ENCODE measurements at places on chromosomes 6 and 20. TPM values are rescaled to one million over a fixed set of nuclear protein-coding genes. Genes with fewer than 3 reads are reported as not detected.

- no peak for DNase-seq
Observed at GRCh38 chr6:26269531-26270485, 95.2 kb upstream of the BTN3A2 start.

GRCh38 chr6:62357835-62358234 is 71.8 kb upstream of the KHDRBS2 start:
- DNase-seq = no peak

- no peak for DNase-seq
Observed at GRCh38 chr6:53250176-53251032, 98.3 kb downstream of the ELOVL5 start.

The WFDC10B gene
- total RNA-seq = not detected

DNA sequence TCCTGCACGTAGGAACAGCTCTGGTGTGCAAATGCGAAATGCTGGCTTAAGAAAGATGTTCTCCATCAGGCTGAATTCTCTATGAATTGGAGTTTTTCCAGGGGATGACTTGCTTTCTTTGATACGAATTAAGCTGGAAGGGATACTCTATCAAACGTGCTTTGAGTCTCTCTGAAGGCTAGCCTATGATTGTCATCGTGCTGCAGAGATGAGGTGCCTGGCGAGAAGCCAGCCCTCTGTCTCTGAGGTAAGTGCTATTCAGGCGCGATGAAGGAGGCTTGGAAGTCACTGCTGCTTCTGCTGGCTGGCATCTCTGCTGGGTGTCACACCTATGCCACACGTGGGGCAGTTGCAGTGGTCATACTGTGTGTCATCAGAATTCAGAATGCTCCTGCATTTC is 223.7 kb downstream of the TAF4 start:
- no peak for DNase-seq

GRCh38 chr20:13336308-13337089 is 115.4 kb downstream of the ISM1 start:
- DNase-seq = no peak

DNA sequence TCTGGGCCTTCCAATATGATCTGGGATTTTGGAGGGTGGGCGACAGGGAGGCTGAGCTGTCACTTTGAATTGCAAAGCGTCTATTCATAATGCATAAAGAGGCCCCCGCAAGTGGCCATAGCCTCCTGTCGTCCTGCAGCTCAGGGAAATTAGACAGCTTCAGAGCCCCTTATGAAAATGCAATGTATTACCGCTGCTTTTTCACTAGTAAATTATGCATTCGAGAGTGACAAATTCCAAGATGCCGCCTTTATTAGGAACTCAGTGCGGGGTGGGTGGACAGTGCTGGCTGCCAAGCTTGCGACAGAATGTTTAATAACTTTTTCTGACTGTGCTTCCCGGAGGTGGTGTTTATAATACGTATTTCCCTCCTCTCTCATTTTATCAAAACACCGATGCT is 168.5 kb downstream of the DHX35 start:
- DNase-seq = no peak

DNA sequence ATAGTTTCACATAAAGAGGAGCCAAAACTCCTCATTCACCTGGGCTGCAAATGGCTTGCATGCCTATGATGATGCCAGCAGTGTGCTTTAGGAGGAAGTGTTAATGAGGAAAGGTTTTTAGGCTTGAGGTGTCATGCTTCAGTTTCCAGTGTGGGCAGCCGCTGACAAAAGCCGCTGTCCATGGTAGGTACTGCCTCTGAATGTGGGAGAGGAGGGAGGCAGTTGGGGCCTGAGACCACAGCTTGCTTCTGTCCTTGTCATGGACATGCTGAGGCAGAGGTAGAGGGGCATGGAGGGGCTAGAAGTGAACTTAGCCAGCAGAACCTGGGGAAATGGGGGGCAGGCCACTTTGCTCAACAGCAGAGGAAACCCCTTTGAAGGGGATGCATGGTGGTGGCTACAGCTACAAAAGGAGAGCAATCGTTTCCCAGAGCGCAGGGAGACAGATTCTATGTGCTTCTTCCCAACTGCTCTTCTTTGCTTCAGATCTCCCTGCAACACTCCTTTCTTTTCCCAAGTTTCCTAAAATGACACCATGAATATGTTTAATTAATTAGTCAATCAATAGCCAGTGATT is 372.1 kb upstream of the CNR1 start:
- no peak for DNase-seq

DNA sequence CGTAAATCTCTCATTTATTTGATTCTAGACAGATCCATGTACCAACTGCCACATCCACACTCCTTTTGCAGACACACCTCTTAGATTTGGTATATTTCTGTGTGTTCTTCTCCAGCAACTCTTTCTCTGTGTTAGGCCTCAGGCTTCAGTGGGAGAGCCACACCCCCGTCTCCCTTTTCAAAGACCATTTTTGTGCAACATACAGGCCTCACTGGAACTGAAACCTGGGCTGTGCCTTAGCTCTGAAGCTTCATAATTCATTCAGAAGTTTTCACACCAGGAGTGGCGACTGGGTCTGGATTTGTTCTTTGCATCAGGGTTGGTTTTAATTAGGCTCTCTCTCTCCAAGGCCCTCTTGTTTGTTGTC is 170.2 kb downstream of the THBS2 start:
- DNase-seq = no peak

The ISM1 gene
- 1.3 TPM for total RNA-seq

- no peak for DNase-seq
Observed at GRCh38 chr6:157019733-157020132, 242.6 kb downstream of the ARID1B start.

The SRSF12 gene
- total RNA-seq = not detected

DNA sequence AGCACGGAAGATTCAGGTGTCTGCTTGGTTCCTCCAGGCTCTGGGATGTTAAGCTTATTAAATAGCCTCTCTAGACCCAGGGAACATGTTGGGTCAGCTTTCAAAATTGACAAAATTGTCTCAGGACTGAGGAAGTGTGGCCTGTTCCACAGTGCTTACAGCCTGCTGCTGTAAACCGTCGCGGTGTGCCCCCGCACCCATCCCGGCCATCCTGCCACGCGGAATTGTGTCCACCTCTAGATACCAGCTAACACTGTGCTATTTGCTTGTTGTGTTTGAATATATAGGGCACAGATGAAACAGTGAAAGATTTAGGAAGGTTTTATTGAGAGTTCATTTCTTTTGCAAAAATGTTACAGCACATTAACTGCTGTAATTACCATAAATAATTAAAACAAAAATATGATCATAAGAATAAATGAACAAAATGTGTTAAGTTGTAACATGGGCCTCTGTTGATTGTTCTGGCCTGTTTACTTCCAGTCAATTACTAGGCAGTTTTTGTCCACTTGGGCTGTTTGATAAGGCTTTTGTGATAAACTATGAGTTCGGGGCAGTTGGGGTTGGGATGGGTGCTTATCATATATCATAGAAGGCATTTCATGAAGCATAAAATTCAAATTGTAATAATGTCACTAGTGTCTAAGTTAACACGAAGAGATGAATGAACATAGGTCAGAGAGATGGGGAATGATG is 77.4 kb downstream of the ARID1B start:
- no peak for DNase-seq

DNA sequence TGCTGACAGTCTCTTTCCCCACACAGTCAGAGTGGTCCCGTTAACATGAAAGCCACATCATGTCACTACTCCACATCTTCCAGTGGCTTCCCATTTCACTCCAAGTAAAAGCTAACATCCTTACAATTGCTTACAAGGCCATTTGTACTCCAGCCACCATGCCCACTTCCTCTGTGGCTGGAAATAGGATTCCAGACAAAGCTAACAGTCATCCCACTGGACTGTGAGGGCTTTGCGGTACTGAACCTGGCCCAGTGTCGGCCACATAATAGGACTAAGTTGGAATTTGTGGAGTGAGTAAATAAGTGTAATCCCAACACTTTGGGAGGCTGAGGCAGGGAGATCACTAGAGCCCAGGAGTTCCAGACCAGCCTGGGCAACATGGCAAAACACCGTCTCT is 10.9 kb downstream of the CCM2L start:
- DNase-seq = no peak

DNA sequence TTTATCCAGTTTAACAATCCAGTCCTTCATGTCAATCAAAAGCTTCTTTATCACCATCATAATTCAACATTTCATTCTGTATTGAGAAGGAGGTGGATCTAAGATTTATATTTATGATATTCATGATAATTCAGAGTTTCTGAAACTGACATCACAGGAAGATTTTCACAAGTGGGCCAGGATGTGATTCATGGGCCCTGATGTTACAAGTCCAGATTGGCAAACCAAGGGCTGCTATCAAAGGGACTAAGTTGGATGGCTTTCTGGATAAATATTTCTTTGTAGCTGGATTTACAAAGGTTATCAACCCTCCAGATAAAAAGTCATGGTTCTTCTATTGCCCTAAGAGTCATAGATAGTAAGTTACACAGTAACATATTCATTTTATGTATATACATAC is 866.5 kb downstream of the KIF16B start:
- no peak for DNase-seq

- DNase-seq = no peak
Observed at GRCh38 chr6:52513464-52513863, 63.4 kb downstream of the TRAM2 start.
